ENCODE measurements at places on chromosomes 2 and 18.

DNA sequence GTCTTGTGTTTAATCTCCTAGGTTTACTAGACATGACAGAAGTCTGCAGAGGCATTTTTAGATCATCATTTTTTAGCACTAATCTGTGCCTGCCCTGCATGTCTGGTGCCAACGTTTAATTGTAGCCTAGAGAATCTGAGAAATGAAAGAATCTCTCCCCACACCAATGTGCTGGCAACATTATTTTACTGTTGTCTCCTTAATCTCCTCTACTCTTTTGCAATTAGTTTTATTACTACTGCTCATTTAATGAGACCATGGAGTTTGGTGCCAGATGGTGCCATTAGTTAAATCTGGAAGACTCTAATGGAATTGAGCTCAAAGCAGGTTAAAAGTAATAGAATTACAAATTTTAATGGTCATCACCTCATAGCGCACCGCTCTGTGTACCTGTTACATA lies 4.0 kb upstream of the SPP2 start:
- no peak for DNase-seq

DNA sequence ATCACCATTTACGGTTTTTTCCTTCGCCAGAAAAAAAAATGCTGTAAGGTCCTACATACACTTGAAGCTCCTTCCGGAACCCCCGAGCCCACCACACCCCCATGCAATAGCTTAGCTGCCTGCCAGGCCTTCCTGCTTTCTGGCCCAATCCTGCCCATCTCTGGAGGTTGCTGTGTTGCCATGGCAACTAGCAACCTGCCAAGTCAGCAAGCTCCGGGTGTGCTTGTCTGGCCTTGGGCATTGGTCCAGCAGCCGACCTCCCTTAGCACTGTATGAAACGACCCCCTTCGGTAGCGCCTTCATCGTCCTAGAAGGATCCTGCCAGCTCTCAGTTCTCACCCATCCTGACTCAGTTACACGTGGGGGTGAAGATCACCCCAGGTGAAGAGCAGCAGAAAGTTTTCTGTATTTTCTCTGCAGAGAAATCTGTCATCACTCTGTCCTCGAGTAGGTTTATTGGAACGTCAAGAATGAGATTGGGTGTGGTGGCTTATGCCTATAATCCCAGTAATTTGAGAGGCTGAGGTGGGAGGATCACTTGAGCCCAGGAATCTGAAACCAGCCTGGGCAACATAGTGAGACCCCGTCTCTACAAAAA lies 47.4 kb upstream of the MTCL1 start:
- no peak for DNase-seq

DNA sequence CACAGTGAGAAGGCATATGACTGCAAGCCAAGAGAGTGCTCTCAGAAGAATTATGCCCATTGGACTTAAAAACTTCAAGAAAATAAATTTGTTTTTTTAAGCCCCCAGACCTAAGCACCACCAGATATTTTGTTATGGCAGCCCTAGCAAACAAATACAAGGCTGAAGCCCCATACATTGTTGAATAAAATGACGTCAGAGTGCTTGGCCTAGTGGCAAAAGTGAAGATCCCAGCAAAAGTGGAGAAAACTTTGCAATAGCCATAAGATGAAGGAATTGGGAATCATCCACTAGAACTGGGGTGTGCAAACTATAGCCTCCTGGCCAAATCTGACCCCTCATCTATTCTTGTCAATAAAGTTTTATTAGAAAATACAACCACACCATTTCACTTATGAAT lies 517.5 kb downstream of the IRS1 start:
- DNase-seq: no peak

DNA sequence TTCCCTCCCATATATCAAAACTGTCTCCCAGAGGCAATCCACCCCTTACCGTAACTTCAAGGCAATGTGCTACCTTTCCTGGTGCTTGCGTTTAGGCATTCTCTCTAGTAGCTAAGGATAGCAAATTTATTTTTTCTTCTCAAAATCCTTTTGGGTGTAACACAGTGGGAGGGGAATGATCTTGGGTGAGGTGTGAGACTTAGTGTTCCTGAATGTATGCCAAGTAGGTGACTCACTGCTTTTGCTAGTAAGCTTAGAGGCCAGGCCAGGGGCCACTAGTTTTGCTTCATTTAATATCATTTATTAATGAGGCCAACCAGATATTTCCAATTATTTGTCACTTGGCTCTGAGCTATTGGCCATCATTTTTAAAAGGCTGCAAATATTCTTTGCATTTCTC lies 135.5 kb downstream of the NAPG start:
- DNase-seq: no peak

GRCh38 chr2:134714228-134714627 lies 4.6 kb downstream of the TMEM163 start:
- DNase-seq: no peak

DNA sequence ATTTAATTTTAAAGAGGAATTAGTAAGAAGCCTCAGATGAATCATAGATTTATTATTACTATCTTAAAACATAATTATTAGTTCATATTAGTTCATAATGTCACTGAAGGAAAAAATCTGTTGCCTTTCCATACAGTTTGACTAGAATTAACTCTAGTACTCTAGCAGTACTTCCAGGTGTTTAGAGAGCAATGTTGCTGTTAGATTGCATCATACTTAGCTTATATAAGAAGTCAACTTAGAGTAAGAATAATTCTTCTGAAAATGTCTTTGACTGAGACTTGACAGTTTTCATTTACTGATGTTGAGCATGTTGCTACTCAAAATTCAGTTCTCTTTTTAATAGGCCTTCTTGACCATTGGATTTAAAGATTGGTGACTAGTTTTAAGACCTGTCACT lies 4.7 kb downstream of the RAB3GAP1 start:
- no peak for DNase-seq

DNA sequence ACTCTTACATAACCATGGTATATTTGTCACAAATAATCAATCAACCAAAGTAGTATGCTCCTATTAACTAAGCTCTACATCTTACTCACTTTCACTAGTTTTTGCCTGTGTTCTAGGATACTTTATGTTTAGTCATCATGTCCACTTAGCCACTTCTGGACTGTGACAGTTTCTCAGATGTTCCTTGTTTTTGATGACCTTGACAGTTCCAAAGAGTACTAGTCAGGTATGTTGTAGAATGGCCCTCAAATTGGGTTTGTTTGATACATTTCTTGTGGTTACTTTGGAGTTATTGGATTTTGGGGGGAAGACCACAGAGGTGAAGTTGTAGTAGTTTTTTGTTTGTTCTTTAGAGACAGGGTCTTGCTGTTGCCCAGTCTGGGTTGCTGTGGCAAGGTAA lies 35.5 kb downstream of the BUB1 start:
- no peak for DNase-seq

DNA sequence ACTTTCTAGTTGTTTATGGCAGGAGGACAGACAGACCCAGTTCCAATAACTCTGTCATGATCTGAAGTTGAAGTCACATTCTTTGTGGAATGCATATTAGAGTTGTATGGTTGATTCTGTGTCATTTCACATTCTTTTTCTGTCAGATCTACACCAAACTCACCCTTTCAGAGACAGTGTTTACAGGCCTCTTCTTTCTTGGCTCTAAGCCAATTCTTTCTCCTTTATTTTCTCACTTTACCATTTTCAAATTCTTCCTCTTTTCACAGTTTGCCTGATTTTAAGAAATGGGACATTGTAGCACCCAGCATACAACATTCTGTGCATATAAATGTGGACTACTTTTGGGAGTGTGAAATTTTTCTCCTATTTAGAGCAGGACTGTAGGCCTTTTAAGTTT lies 103.7 kb downstream of the CCDC85A start:
- no peak for DNase-seq

- DNase-seq: no peak
Observed at GRCh38 chr2:220277445-220277975, 650.1 kb downstream of the SLC4A3 start.

DNA sequence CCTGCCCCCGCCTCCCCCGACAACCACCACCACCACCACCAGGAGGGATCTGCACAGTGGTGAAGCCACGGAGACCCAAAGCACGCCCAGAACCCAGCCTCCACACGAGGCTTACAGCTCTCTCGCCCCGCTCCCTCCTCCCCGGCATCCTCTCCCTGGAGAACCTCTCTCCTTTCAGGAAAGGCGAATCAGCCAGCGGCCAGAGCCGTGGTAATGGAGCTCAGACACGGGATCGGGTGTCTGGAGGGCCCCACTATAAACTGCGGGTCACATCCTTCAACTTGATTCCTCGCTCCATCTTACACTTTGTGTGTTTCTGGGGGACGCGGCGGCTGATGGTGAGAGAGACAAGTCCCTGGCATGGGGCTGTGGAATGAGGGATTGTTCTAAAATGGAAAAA lies 271.5 kb upstream of the SIX2 start:
- DNase-seq: no peak

GRCh38 chr18:51765606-51766360 lies 568.3 kb upstream of the MEX3C start:
- DNase-seq: no peak

GRCh38 chr2:32357318-32358110 lies 691 bp downstream of the BIRC6 start:
- DNase-seq: peak; percentile 16

GRCh38 chr2:226874749-226875148 lies 38.9 kb downstream of the RHBDD1 start:
- DNase-seq: no peak

- no peak for DNase-seq
Observed at GRCh38 chr2:106812383-106812782, 73.6 kb downstream of the ST6GAL2 start.

DNA sequence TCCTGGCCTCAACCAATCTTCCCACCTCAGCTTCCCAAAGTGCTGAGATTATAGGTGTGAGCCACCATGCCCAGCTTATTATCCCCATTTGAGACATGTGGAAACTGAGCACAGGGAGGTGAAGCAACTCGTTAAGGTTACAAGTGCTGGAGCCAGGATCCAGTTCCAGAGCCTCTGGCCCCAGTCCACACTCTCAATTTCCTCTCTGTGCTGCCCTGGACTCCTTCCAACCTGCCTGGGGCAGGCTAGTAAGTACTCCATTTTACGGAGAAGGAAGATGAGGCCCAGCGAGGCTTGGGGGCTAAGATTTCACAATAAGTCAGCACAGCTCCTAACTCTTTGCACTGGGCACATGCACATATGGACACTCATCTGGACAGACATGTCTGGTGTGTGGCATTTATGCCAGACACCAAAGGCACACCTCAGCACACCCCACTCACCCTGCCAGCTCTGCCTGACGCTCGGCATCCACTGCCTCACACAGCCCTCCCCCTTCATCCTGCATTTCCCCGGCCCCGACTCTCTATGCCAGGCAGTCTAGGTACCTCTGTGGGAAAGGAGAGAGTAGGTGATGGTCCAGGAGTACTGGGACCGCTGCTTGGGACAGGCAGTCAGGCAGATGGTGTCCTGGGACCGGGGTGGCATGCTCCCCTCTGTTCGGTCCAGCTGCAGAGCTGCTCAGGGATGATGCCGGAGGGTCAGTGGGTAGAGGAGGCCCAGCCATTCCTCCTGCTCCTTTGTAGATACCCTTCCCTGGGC lies 20.5 kb downstream of the CFAP65 start:
- no peak for DNase-seq

DNA sequence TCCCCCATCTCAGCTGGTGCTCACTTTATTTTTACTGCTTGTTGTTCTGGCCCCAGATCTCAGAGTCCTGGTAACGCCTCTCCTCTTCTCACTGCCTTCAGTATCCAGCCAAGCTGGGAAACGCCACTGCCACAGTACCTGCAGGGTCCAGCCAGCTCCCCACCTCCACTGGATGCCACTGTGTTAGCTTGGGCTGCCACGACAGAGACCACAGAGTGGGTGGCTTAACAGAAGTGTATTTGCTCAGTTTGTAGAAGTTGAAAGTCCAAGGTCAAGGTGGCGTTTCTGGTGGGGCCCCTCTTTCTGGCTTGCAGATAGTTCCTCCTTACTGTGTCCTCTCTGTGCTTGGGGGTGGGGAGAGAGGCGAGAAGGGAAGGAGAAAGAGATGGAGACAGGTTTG lies 107.1 kb downstream of the AGAP1 start:
- no peak for DNase-seq

DNA sequence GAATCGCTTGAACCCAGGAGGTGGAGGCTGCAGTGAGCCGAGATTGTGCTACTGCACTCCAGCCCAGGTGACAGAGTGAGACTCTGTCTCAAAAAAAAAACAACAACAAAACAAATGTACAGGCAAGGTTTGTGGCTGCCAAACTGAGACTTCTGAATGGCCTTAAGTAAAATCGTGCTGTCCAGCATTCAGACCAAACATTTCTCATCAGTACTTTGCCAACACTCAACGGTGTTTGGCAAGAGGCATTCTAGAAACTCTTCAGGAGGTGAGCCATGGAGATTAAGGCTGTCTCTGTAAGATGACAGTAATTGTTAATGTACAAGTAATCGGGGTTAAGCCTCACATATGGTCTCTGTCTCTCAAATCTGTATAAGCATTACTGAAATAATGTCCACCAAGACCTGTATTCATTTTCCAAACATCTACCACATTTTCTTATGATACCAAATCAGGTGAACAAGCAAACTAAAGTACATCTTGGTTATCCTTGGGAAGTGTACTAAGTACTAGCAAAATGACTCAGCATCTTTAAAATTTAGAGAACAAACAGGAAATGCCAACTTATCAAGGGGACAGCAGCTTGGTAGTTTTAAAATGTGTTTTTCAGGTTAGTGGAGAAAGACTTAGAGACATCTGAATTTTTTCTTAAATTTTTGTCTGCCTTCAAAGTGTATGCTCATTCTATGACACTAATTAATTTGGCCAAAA lies 29.3 kb downstream of the SERPINE2 start:
- DNase-seq: no peak

DNA sequence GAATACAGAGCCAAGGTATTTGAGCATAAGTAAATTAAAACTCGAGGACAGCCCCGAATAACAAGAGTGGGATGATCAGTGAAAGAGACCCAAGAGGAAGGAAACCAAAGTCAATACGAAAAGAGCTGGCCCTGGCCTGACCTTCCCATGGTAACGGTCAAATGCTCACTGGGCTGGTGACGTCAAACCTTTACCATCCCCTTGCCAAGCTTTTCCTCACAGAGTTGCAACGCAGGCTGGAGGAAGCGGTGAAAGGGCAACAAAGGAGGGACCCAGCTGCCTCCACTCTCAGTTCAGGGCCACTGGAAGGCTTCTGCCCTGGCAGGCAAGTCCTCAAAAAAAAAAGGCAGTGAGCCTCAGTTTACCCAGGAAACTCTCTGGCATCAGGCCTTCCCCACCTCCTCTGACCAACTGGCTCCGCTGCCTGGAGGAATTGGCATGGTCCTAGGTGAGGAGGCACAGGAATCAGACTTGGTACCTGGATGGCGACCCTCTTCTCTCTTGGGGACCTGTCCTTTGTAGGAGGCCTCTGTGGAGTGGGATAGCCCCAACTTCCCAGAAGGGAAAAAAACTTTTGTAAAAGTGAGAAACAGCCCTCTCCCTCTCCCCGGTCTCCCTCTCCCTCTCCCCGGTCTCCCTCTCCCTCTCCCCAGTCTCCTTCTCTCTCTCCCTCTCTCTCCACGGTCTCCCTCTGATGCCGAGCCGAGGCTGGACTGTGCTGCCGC lies 212.4 kb downstream of the ANAPC1 start:
- no peak for DNase-seq

DNA sequence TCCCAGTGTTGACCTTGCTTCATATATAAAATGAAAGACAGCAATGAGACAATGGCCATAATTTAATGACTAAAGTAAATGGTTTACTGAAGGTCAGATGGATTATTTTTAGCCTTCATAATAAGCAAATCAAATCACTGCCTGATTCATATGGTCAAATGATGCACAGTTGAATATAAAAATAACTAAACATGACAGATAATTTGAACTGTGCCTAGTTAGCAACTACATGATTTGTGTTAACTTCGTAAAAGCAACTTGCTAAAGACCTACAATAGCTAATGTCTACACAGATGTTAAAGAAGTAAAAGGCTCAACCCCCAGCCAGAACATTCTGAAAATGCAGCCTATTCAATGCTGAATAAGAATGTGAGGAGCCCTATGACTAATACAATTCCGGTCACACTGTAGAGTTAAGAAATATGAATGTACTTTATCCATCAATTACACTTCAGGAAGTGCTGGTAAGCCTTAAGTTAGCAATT lies 590.8 kb upstream of the CDH2 start:
- no peak for DNase-seq
